Vagina (tissue), 2 donors: ENCODE measurements at places on chromosomes 11 and 22.

DNA sequence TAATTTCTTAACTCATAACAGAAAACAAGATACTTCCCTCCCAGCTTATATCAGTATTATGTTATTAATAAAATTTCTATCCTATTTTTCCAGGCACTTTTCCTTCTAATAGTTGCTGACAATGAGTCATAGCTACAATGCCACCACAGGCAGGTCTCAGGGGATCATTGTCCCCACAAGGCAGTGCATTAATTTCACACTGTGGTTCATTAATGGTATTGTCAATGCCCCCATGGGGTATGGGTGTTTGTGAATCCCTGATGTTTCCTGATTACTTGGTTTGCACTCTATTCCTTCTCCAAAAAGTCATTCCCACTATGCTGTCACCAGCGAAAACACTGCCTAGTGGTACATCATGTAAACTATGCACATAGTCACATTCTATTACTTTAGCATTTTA lies 345.5 kb upstream of the CTSC start:
- DNase-seq, result no peak

DNA sequence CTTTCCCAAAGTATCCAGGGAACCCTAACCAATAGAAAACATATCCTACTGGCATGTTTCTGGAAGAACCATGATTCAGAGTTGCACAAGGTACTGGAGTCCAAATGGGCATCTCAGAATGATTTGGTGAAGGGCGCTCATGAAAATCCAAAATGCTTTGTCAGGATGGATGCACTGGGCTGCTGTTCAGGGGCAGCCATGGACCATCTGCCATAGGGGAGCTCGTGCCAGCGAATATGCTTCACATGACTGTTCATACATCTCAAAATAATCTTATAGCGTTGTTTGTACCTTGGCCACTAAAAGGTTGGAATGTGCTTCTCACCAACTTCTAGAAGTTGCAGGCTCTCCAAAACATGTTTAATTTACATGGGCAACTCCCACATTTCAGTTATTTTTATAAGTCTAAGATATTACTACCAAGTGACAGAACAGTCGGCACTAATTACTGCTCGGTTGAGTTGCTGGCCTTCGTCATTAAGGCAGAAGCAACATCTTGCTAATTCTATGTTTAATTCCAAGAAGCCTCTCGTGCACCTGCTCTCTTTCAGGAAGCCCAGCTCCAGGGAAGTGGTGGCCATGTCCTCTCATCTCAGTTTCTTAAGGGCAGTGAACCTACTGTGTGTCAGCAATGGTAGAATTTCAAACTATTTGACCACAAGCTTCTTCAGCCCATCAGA lies 1497.7 kb downstream of the TBC1D22A start:
- DNase-seq, result no peak

DNA sequence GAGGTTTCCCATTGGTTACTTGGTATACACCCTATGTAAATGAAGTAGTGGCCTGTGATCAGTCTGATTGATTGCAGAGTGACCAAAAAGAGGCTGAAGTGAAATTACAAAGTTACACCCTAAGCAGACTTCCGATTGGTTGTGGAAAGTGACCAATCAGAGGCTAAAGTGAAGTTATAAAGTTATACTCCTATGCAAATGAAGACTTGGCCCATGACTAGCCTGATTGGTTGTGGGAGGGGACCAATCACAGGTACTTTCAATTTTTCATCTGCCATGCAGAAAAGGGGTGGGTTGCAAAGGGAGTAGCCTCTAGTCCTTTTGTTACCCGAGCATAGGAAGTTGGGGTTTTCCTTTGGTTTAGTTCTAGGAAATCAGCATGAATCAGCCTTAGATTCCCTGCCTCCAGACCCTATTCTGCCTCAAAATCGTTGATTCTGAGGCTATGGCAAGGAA lies 18.1 kb upstream of the CSTF3 start:
- DNase-seq, result no peak

DNA sequence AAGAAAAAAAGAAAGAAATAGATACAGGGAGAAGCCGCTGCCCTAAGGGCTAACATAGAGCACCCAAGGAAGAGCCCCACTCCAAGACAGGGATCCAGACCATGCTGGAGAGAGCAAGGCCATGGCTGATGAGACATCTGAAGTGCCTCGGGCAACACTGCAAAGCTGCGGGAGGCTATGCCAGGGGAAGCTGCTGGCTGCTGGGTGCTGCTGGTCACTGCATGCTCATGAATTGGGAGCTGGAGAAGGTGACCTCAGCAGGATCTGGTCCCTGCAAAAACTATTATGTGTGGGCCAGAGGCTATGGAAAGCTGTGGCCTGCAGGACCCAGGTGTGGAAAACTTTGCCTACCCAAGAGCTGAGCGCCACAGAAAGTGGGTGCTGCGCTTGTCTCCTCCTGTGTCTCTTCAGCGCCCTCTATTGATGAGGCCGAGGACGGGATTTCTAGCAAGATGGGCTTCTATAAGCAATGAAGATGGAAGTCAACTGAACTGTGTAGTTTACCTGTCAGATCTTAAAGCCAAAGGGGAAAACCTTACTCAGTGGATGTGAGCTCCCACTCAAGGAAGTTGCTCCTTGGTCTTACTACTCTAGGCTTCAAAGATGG lies 17.3 kb upstream of the SLC29A2 start:
- no peak for DNase-seq

DNA sequence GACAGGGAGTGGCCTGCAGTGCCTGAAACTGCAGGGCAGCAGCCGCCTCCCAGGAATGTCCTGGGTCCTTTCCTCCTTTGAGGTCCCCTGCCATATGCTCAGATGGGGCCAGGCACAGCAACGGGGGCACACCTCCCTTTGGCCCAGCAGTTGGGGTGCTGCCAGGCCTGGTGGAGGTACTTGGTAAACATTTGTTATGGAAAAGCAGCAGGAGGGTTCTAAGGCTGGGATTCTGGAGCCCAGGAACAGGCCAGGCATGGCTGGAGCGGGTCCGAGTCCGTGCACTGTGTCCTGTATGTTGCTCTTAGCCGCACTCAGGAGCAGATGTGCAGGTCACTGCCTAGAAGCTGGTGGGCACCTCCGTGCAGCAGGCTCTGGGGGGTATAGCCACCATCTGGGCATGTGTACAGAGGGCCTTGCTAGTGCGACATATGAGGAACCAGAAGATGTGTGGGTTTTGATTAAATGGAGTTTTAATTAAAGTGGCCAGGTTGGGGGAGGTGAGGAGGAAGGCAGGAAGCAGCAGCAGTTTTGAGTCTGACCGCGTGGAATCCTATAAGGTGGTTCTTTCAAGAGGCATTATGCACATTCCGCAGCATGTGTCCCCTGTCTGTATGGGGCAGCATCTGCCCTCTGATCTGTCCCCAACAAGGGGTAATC lies 1.5 kb downstream of the ADORA2A start:
- DNase-seq, result no peak

- DNase-seq, result no peak
Measured at GRCh38 chr11:115636753-115637527, 132.7 kb upstream of the CADM1 start.

DNA sequence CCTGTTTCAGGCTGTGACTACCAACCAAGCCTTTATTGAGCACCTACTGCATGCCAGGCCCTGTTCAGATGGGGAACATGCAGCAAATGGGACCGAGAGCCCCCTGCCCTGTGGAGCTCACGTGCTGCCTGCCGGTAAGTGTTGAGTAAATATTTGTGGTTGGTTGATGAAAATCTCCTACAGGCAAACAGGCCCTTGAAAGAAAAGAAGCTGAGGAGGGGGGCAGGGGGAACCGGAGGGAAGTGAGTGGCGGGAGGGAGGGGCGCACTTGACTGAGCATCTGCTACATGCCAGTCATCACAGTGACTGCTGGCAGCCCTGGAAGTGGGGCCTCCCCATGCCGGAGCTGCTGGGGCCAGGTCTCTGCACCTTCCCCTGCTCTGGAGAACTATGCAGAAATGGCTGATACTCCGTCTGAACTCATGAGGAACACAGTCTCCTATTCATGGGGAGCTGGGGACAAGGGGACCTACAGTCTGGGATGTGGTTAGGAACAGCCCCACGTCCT lies 34.2 kb downstream of the MACROD1 start:
- no peak for DNase-seq

DNA sequence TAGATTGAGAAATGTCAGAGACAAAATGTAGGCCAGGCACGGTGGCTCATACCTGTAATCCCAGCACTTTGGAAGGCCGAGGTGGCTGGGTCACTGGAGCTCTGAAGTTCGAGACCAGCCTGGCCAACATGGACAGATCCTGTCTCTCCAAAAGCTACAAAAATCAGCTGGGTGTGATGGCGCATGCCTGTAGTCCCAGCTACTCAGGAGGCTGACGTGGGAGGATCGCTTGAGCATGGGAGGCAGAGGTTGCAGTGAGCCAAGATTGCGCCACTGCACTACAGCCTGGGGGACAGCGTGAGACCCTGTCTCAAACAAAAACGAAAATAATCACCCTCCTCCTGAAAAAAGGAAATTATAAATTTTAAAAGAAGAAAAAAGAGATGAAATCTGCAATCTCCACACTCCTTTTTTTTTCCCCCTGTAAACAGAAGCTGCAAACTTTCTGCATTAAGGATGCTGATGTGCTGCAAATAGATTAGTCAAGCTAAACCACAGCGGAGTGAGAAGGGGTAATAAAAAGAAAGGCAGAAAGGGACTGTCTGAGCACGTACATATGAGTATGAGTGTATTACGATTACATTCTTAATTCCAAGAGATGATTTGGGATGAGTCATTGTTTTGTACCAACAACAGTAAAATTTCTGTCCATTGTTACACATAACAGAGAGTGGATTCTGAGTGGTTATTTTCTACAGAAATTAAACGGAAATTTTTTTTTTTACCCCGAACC lies 87.3 kb downstream of the SIK3 start:
- DNase-seq, result no peak

GRCh38 chr11:83722392-83723119 lies 436.4 kb upstream of the CCDC90B start:
- no peak for DNase-seq
